T1000 (cell line): ENCODE measurements at places on chromosomes 6 and 20.

DNA sequence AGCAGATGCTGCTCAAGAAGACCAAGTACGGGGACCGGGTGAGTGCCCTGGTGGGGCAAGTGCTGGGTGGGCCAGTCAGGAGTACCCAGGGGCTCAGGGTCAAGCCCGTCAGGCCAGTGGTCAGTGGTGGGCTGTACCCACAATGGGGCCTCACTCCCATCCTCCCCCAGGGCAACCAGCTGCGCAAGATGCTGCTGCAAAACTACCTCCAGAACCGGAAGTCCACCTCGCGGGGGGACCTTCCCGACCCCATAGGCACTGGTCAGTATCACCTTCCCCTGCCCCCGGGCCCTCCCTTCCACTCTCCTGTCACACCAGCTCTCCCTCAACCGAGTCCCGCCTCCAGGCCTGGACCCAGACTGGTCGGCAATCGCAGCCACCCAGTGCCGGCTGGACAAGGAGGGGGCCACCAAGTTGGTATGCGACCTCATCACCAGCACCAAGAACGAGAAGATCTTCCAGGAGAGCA lies 27.0 kb downstream of the UQCC2 start:
- DNase-seq = no peak

DNA sequence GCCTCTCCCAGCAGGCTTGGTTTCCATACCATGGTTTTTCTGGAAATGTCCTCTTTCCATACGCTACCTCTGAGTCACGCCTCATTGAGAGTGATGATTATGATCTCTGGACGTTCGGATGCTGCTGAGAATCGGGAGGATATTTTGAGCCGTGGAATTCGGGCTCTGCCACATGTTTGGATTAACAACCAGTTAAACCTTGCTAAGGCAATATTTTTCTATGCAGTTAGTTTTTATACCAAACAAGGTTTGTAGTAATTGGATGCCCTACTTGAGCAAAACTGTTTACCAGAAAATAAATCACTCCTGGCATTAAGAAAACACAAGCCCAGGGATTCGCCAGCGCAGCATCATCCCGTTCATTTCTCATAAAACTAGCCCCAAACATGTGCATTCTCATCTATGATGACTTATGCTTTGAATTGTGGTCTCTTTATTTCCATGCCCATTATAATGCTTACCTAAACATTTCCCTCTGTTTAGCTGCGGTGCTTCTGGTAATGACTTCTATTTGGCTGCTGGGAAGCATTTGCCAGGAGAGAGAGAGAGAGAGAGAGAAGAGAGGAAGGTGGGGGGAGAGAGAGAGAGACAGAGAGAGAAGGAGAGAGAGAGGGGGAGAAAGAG lies 198.9 kb downstream of the CLIC5 start:
- peak; percentile 45 for DNase-seq

DNA sequence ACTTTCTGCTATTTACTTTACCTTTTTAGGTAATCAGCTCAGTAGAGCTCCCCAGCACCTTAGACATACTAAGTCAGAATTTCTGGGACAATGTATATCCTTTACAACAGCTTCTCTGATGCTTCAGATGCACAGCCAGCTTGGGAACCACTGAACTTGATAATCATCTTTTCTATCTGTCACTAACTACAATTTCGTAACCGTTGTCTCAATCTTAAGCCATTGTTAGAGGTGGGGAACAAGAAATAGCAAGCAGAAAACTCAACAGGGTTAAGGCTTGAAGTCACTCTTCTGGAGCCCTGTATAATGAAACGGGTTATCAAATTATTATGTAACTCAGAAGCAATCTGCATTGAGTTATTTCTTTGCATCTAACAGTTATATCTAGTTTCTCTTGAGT lies 47.1 kb downstream of the CD109 start:
- DNase-seq = no peak

- no peak for DNase-seq
These were observed 100.3 kb downstream of the EDN3 start for GRCh38 chr20:59400708-59401107.

DNA sequence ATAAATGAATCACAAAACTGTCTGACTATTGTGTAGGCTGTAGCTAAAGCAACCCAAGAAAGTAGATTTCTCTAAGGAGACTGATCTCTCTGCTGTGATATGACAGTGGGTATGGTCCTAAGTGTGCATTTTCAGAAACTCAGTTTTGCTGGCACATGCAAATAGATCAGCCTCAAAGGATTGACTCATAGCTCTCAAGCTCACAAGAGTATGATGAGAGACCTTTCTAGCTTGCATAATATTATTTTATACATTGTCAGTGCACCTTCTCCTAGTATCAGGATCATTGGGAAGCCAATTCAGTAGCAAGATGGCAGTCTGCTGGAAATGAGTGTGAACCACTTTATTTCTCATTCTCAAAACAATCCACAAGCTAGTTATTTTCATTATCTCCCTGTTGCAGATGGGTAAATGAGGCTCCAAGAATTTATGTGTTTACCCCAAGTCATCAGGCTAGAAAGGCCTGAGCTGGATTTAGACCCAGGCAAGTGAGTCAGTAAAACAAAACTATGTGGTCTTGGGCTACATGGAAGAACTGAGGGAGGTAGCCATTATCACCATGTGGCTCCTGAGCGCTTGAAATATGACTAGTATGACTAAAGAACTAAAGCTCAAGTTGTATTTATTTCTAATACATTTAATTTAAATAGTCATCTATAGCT lies 27.9 kb upstream of the PLCB4 start:
- no peak for DNase-seq

DNA sequence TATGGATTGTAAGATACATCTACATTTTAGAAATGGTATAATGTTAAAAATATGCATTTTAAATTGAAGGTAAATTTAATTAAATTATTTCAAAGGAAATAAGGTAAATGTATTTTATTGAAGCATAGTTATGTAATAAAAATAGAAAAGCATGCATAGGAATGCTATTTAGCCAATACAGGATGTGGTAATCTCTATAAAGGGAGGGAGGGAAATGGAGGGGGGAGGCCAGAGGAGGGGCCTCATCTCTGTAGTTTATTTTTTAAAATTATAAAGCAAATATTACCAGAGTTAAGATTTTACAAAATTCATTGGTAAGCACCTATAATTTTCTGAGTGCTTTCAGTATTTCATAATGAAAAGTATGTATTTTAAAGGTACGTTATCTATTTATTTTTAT lies 27.2 kb downstream of the SLC16A10 start:
- no peak for DNase-seq

DNA sequence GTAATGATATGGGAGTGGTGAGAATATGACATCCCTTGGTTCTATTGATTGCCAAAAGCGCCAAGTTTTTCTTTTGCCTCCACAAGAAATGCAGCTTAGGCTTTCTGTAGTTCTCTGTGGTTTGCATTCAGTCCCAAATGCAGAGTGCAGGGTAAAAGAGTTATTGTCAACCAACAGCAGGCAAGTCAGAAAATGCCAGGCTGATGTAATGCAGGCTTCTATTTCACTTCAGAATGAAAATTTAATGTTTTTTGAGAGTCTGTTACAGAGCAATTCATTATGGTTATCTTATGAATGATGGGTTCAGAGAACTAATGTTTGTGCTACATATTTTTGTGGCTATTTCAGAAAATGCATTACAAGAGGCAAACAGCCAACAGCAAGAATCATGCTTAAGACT lies 293.5 kb downstream of the CENPW start:
- DNase-seq = no peak

GRCh38 chr20:25148181-25148981 lies 47.1 kb upstream of the ENTPD6 start:
- DNase-seq = no peak

- no peak for DNase-seq
These were observed 199.7 kb downstream of the TBXT start for GRCh38 chr6:165967810-165968407.

GRCh38 chr6:13139119-13139518 lies 189.2 kb downstream of the TBC1D7 start:
- no peak for DNase-seq

DNA sequence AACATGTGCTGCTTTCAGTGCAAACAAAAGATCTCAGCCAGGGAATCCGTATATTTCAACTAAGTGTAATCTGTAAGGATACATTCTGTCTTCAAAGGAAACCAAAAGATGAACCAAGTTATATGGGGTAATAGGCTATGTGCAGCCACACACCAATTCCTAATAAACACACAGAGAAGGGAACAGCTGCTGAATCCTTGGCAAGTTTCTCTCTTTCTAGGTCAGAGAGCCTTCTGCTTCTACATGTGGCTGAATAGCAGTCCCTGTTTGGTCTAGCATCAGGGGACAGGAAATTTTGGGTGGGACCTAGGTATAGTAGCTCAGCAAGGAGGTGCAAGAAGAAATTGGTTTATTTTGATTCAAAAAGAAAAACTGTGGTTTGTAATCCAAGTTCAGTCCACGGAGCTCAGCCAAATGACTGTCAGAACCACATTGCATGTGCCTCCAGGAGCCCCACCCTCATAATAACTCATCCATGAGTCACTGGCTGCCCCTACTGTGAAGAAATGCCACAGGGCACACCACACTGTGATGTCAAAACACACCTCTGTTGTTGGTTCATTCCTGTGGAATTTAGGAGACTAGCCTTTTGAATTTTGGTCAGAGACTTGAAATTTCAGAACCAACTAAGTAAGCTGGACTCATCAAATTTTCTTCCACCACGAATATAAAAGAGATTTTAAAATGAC lies 21.1 kb downstream of the SPTLC3 start:
- DNase-seq = peak; percentile 85

DNA sequence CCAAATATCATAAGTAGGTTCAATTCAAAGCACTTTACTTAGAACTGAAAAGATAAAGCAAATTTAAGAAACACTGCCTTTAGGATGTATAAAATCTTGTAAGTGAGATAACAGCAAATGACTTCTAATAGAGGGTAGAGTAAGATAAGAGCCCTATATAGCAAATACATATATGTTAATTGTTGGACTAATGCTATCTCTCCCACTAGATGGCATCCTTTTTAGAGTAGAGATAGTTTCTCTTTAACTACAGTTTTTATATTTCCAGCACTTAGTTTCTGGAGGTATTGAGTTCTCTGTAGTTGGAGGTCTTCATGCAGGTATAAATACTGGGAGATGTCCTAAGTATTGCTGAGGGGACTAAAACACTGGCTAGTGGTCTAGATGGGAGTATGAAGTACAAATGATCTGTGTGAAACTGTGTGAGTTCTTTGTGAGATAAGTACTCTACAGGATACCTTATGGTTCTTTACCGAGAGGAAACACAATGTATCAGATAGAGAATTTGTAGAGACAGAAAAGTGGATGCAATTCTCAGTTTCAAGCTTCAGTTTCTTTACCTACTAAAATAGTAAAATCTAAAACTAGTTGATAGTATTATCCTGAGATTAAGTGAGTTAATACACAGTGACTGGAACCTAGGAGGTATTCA lies 399.3 kb downstream of the KHDRBS2 start:
- DNase-seq = no peak

DNA sequence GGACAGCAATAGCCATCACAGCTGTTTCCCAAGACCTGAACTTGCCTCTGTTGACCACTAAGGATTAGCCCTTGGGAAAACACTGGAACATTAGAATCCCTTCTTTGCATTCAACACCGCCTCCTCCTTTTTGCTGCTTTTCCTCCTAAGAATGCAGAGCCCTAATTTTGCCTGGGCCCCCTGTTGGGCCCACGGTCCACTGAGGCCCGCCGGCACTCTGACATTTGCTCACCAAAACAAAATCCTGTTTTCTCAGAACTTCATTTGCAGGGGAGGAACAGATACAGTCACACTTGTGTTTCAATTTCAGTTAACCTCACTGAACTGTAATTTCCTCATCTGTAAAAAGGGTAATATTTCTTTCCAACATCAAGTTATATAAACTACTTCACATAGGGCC lies 116.0 kb upstream of the JARID2 start:
- DNase-seq = no peak

DNA sequence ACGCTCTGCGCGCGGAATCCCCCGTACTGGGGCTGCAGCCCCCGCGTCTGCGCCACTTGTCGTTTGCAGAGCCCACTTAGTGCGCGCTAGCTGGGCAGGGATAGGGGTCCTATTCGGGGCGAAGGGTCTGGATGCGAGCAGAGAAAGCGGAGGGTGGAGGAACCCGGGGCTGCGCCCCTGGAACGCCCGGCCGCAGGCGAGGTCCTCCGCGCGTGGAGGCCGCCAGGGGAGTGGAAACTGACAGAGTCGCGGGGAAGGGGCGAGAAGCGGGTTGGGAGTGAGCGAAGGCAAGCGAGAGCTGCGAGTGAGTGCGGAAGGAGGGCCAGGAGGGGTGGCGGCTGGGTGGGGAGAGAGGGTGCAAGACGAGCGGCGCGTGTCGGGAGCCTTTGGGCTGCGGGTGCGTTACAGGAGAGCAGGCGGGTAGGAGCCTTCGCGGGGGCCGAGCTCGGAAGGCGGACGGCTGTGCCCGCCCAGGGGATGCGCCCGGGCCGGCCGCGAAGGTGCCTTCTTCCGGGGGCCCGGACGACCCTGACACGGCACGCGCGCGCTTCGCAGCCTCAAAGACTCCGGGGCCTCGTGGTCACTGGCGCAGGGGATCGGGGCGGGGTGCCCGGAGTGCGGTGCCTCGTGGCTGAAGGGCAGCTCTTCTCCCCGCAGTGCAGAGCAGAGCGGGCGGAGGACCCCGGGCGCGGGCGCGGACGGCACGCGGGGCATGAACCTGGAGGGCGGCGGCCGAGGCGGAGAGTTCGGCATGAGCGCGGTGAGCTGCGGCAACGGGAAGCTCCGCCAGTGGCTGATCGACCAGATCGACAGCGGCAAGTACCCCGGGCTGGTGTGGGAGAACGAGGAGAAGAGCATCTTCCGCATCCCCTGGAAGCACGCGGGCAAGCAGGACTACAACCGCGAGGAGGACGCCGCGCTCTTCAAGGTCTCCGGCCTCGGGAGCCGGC lies 1.2 kb downstream of the IRF4 start:
- DNase-seq = no peak

- DNase-seq = no peak
These were observed 9.3 kb downstream of the HLA-DOA start for GRCh38 chr6:33000055-33000454.

- no peak for DNase-seq
These were observed 82.7 kb upstream of the TRAF3IP2 start for GRCh38 chr6:111688331-111688730.

- no peak for DNase-seq
These were observed 544.1 kb downstream of the CD83 start for GRCh38 chr6:14661691-14662090.

DNA sequence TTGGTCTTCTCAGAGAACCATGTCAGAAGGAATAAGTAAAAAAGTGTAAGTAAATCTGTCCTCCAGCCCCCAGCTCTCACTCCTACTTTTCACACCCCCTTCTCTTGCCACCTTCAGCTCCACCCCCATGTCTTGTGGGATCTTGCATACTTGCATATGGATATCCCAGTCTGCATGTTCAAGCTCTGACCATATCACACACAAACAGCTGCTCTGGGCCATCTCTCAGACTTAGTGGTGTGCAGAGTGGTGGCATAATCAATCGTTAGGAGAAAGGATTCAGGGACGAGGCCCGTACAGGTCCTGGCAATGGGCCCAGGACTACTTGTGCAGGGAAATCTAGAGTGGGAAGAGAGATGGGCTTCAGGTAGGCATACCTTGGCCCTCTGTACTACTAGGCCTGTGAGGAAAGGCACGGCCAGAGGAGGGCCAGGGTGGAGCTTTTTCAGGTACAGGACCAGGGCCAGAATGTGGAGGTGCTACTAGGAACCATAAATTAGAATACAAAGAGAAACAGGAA lies 112.0 kb upstream of the SGK1 start:
- no peak for DNase-seq
